ENCODE measurements at places on chromosomes 11 and 22.

DNA sequence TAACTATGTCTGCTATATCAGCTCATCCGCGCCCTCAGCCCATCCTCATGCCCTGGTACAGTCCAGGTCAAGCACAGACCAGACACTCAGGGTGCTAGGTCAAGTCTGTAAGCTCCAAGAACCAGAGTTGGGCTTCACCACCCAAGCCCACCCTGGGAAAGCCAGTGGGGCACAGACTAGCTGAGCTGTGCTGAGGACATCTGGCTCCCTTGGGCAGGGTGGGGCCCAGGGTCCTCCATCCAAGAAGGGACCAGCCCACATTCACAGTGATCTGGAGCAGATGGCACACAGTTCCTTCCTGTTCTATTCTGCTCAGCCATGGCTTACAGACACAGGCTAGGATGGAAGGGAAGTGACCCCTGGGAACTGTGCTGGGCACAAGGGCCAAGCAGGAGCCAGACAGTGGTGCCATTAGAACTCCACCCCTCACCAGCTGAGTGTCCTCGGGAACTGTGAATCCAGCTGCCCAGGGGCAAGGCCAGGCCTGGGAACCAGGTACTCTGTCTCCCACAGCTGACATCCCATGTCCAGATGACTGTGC is 9.1 kb downstream of the P2RY6 start:
- DNase-seq: no peak

- no peak for DNase-seq
These were observed 35.0 kb downstream of the CHORDC1 start for GRCh38 chr11:90187839-90188238.

- no peak for DNase-seq
These were observed 34.0 kb upstream of the TRPC6 start for GRCh38 chr11:101617735-101618332.

DNA sequence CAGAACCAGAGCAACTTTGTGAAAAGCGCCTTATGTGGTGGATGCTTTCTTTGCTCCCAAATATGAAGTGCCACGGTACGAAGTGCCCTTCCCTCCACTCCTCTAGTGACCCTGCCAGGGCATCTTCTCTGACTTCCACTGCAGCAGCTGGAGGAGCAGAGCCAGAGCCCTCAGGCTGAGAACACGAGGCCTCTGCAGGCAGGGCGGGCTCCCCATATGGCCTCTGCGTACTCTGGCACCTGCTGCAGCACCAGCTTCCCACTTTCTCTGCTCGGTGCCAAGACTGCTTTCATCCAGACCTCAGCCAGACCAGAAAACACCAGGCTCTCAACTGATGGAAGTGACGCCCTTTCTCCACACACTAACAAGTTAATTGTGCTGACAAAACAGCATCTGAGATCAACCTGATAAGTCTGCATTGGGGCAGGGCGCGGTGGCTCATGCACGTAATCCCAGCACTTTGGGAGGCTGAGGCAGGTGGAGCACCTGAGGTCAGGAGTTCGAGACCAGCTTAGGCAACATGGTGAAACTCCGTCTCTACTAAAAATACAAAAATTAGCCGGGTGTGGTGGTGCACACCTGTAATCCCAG is 12.8 kb downstream of the UFD1 start:
- DNase-seq: no peak

DNA sequence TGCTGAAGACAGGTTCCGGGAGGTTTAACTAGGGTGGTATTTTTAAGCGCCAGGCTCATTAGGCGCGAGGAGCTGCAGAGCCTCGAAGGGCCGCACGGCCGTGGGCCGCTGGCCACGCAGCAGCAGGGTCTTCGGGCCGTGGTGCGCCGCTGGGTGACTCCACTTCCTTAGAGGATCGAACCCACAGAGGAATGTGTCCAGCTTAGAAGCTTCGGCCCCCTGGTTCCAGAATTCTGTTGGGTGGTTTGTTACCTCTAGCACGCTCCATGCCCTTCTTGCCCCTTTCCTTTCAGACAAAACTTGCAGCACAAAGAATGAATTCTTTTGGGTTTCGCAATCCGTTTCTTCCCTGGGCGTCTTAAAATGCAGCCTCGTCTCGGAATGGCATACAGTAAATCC is 773 bp upstream of the PATL1 start:
- DNase-seq: no peak

DNA sequence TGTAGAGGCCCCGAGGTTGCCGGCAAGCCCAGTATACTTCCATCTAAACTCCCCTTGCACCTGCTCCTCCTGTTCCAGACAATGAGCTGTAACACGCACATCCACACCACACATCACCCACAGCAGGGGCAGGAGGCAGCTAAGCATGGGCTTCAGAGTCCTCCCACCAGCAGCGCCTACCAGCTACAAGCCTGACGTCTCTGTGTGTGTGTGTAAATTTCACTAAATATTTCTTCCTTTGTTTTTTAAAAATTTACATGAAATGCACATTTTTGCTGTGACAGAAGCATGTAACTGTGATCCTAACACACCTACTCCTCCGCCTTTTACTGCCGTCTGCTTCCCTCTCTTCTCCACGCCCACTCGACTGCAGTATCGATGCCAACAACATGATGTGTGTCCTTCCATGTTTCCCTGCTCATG is 29.4 kb upstream of the PACSIN2 start:
- no peak for DNase-seq

DNA sequence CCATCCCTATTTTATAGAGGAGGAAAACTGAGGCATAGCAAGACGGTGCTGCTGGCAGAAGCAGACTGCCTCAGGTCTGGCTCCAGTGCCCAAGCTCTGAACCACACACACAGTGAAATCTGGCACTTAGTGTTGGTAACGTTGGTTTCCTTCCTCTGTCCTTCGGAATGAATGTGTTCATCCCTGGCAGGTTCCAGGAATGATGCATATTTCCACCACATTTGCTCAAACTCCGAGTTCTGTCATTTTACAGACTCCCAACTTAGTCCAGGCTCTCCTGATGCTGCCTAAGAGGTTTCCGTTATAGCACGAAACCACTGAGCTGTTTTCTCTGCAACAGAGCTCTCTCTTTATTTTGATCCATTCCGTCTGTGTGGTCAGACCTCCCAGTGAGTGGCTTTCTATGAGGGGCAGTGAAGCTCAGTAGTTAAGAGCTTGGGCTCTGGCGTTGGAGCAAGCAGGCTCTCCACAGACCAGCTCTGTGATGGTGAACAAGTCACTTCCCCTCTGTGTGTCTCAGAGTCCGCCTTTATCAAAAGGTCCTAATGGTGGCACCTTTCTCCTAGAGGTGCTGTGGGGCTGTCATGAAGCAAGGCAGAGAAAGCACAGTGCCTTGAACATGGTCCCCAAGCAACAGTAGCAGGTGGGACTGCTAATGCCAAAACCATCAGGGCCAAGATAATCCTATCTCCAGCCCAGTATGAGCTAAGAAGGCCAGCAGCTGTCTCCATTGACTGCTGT is 200.3 kb downstream of the MYO18B start:
- DNase-seq: no peak

DNA sequence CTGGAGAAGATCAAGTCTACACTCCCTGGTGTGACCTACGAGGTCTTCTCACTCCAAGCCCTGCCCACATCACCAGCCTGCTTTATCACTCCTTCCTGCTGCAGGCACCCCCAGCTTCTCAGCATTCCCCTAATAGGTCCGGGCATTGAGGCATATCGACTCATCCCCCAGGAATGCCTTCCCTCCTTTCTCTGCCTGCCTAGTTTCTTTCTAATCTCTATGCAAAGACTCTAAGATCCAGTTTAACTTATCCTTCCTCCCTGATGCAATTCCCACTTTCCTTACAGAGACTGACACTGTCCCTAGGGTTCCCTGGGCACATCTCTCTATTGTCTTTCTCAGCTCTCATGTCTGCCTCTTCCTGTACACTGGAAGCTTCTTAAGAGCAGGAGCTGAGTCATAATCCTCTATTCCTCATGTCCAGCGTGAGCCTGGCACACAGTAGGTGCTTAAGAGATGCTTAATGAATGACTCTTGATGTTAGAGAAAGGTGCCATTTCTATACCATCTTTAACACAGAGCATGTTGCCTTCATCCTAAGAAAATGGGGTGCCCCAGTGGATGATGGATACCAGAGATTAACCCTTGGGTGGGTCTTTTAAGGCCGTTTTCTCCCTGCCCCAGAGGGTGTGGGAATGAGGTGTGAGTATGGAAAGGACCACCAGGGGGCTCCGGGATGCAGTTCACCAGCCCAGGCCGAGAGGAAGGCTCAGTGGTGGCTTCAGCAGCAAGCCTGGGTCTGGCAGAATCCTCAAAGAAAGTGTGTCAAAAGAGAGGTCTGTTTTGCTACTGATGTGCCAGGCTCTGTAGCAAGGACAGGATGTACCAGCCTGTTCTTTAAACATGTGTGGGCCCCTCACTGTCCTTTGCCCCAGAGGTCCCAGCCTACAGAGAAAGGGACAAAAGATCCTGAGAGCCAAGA is 34.7 kb downstream of the PARVA start:
- DNase-seq: peak; percentile 34

DNA sequence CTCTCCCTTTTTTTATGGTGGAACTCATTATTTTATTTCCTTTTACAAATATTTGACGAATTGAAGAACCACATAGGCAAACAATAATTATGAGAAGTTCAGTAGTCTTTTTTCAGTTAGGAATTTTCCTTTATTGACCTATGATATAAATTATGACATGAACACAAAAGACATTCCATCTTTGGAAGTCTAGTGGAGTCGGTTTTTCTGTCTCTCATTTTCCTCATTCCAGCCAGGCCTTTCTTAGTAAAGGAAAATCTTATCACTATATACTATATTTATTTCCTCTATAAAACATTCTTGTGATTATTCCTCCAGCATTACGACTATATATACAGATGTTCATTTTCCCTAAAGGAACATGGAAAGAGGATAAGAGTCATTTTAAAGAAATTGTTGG is 1046.1 kb downstream of the DLG2 start:
- DNase-seq: no peak

DNA sequence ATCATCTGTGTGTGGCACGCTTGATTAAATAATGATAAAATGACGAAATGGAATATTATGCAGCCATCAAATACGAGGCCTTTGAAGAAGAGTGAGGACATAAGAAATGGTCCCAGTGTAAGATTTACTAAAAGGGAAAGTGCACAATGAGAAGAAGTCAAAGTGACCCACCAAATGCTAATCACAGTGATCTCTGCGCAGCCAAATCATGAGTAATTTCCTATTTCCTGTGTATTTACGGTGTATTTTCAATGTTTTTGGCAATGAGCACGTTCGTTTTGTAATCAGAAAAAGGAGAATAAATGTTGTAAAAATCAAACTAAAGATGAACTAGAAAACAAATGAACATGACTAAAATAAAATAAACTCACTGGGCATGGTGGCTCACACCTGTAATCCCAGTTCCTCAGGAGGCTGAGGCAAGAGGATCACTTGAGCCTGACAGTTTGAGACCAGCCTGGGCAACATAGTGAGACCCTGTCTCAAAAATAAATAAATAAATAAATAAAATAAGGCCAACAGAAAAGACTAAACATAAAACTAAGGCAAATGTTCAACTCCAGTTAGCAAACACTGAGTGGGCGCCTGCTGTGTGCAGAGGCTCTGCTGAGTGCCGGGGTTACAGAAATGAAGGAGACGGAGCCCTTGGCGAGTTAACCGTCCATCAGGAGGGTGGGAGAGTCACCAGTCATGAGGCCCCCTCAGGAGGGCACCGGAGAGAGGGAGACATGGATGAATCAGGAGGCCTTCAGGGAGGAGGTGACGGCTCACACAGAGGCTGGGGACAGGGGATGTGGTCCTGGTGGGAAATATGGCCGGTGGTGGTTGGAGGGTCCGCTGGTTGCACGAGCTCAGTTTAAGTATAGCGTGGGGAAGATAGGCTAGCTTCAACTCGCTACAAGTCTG is 26.0 kb upstream of the CBX7 start:
- no peak for DNase-seq

DNA sequence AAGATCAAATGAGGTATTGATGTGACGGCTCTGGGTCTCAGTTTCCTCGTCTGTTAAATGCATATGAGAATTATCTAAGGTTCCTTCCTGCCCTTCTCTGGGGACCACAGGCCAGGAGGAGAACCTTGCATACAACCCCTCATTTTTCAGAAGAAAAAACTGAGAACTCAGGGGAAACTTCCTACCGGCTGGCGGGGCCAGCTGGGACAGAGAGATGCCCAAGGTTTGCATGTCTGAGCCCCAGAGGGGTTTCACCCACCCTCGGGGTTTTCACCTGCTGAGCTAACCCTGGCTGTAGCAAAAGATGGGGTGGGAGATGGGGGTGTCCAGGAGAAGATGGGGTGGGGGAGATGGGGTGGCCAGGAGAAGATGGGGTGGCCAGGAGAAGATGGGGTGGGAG is 4.3 kb downstream of the TNFRSF13C start:
- DNase-seq: no peak

DNA sequence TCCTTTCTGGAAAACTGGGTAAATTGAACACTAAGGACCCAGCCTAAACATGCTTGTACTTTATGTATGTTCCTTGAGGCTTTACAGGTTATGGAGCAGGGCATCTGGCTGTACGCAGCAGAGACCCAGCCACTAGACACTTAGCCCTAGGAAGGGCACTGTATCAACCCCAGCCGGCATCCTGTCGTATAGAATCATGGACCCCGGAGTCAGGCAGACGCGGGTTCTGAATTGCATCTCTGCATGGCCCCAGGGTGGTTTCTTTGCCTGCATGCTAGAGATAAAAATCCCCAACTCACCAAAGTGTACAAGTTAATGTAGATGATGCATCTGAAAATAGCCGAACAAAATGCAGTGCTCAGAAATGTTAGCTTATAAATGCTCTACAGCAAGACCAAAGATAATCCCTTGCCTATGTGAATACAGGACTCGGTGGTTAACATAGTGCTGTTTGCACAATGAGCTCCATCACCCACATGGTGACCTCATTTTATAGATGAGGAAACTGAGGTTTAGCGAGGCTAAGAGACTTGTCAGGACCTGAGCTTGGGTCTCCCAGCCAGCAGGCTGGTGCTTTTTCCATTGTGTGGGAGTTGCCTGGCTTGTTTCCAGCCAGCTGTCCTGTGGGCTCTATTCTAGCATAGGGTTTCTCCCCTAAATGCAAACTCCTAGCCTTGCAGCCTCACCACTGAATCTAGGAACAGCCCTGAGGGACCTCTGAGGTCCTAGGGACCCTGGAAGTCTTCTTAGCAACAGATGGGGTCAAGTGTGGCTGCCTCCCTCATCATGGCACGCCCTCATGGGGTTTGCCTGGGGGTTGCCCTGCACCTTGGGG is 7.3 kb downstream of the CD6 start:
- peak; percentile 41 for DNase-seq

DNA sequence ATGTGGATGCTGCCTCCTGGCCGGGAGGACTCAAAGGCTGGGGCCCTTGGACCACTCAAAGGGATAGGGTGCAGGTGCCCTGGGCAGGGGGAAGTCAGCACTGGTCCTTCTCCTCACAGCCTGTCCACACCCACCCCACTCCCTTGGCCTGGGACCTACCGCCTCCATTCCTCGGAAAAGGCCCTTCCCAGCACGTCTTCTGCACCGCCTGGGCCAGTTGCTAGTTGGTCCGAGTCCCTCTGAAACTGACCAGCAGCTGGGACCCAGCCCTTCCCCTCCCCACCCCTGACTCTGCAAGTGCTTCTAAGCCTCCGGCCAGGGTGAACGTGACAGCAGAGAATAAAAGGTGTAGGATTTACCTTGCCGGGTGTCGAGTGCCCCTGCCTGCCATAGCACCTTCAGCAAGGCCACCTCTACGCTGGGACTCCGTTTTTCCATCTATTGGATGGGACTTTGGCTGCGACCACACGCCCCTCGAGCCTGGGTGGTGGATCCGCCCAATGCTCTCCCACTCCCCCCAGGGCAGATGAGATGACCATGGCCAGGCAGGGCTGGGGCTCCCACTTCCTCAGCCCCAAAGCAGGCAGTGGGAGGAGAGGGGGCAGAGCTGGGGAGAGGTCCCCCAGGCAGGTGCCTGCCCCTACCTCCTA is 37.3 kb downstream of the OSBPL5 start:
- no peak for DNase-seq
